ENCODE measurements at places on chromosomes 7 and 10.

DNA sequence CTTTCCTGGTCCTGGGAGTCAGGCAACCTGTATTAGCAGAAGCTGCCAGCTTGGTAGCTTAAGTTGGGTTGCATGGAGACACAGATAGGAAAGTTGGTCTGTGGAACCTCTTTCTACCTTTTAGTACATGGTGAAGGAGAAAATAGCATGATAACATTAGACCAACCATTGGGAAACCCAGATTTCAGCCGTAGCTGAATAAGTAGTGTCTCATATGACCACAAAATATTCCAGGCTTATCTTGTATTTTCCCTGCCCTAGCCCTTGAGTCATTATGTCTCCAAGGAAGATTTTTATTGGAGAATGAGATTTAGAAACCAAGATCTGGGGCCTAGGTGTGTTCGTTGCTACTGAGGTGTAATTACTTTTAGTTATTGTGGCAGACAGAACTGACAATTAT, 67.2 kb downstream of the CCSER2 start:
- no peak for DNase-seq

GRCh38 chr10:77598606-77599005, 39.0 kb downstream of the KCNMA1 start:
- no peak for DNase-seq

- no peak for DNase-seq
These were observed 20.8 kb upstream of the NMT2 start for GRCh38 chr10:15189133-15189885.

- DNase-seq = no peak
These were observed 380.9 kb upstream of the SEMA3C start for GRCh38 chr7:81299711-81300110.

GRCh38 chr7:126790763-126791162, 462.0 kb downstream of the GRM8 start:
- no peak for DNase-seq

DNA sequence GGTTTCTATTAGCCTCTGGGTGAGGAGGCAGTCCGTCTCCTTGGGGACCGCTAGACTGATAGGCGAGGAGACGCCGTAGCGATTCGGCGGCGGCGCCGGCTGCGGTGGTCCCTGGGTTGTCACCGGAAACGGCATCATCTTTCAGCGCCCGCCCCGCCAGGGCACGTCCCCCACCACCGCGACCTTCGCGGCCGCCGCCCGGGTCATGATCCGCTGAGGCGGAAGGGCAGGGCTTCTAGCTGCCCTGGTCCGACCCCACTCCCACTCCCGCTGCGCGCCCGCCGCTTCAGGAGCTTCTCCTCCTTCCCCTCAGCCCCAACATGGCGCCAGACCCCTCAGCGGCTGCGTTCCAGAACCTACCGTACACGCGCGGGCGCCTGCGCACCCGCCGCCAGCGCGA, at the start of gene PAPOLB:
PAPOLB (minus strand) TSS at position 358 of the 400 bp plus-strand sequence; CDS start at position 138, 220 bp downstream.
- no peak for DNase-seq

- DNase-seq = no peak
These were observed 1.9 kb downstream of the BUB3 start for GRCh38 chr10:123156078-123156477.

- no peak for DNase-seq
These were observed 842 bp upstream of the JAKMIP3 start for GRCh38 chr10:132064771-132065437.

- DNase-seq = no peak
These were observed 24.3 kb downstream of the HTRA1 start for GRCh38 chr10:122485670-122486069.

GRCh38 chr10:61673360-61673759, 10.6 kb downstream of the CABCOCO1 start:
- DNase-seq = no peak

Data from fibroblast of skin of left biceps (primary cell).